Smooth muscle cell of the coronary artery (primary cell): ENCODE measurements at places on chromosomes 2 and 18. TPM values are rescaled to one million over a fixed set of nuclear protein-coding genes. Genes with fewer than 3 reads are reported as not detected.

Gene EFHD1
- 0.23 and 0.30 TPM in 2 replicates for total RNA-seq

Gene STARD6
- total RNA-seq = 0.15 TPM in 1 of 2 replicates, not detected in the other

Gene IL37
- not detected in 2 replicates for total RNA-seq

Gene ANKRD30B
- 0.15 and 0.23 TPM in 2 replicates for total RNA-seq

Gene UGT1A10
- 0.23 TPM in 1 of 2 replicates, not detected in the other for total RNA-seq

Gene TGOLN2
- 41.3 and 77.9 TPM in 2 replicates for total RNA-seq

Gene SMARCAL1
- 9.0 and 10.7 TPM in 2 replicates for total RNA-seq

Gene FAM124B
- total RNA-seq = 0.08 and 0.12 TPM in 2 replicates

Gene SLC11A1
- 0.12 and 0.15 TPM in 2 replicates for total RNA-seq

Gene CD226
- total RNA-seq = 0.15 and 0.23 TPM in 2 replicates

Gene EFR3B
- 1.1 and 3.0 TPM in 2 replicates for total RNA-seq

Gene BMPR2
- 6.8 and 22.9 TPM in 2 replicates for total RNA-seq

Gene OTOS
- total RNA-seq = 0.23 TPM in 1 of 2 replicates, not detected in the other

Gene SP110
- 6.6 and 6.7 TPM in 2 replicates for total RNA-seq
